ENCODE measurements at places on chromosomes 3 and 15.

DNA sequence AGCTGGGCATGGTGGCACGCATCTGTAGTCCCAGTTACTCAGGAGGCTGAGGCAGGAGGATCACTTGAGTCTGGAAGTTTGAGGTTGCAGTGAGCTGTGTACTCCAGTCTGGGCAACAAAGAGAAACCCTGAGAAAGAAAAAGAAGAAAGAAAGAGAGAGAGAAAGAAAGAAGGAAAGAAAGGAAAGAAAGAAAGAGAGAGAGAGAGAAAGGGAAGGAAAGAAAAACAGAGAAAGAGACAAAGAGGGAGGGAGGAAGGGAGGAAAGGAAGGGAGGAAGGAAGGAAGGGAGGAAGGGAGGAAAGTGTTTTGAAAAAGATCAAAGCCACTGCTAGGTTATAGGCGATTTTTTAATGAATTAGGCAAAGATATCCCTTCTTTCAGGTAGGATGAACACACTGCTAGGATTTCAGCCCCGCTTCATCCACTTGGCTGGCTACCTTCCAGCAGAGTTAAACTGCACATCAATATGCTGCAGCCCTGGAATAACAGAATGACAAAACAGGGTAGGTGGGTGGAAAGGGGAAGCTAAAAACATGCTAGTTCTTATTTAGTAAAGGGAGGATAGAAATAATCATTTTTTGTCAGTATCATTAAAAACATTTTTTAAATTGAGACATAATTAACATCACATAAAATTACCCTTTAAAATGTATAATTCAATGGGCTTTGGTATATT lies 12.8 kb upstream of the PPARG start:
- no peak for DNase-seq

GRCh38 chr3:126515066-126515706 lies 2.4 kb downstream of the UROC1 start:
- DNase-seq = no peak

GRCh38 chr15:101113114-101114005 lies 138.5 kb downstream of the CHSY1 start:
- DNase-seq = no peak

- DNase-seq = no peak
These were observed 3.2 kb downstream of the ZXDC start for GRCh38 chr3:126472277-126473006.

- no peak for DNase-seq
These were observed 93.9 kb downstream of the ABHD5 start for GRCh38 chr3:43784640-43785011.

DNA sequence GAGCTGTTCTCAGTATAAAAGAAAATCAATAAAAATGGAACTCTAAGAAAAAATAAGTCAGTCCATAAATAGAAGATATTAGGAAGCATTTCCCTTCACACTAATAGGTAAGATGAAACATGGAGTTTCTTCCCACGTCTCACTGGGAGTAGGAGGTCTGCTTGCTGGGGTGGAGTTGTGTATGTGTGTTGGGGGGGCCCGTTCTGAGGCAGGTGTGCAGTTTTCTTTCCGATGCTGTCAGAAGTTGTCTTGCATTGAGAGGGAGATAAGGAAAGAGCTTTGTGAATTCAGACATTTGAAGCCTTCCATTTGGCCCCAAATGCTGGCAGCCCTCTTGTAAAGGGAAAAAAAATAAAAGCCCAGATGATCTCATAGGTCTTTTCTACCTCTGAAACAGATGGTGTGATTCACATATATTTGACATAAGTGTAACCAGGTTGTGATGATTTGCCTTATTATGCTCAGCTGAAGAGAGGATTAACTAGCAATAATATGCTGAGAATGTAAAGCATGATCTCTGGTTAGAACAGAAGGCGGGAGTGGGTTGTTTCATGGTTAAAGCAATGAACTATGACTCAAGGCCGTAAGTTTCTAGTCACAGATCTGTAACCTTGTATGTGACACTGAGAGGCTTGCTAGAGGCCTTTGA lies 8.8 kb downstream of the RASGRP1 start:
- no peak for DNase-seq

- DNase-seq = no peak
These were observed 72.7 kb downstream of the NUP210 start for GRCh38 chr3:13347390-13347950.

- DNase-seq = no peak
These were observed 7.2 kb downstream of the PLXNB1 start for GRCh38 chr3:48422681-48423080.

DNA sequence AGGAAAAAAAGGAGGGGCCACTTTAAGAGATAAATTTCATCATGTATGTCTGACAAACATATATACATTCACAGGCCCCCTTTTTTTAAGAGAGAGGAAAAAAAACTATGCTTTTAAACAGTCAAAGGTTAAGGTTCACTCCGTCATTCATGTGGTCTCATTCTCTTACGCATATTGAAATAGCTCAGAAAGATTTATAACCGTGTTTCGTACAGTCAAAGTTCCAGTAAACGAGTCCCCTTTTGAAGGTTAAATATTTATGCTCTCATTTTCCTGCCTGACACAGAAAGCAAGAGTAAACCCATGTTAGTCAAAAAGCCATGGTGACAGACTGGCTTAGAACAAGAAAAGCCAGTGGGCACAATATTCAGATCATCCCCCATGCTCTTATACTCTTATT lies 248.0 kb upstream of the ARRDC4 start:
- no peak for DNase-seq

GRCh38 chr15:58771621-58772250 lies 634 bp downstream of the MINDY2 start:
- peak; percentile 11 for DNase-seq

- DNase-seq = no peak
These were observed 27.9 kb downstream of the AKAP13 start for GRCh38 chr15:85408270-85408746.

DNA sequence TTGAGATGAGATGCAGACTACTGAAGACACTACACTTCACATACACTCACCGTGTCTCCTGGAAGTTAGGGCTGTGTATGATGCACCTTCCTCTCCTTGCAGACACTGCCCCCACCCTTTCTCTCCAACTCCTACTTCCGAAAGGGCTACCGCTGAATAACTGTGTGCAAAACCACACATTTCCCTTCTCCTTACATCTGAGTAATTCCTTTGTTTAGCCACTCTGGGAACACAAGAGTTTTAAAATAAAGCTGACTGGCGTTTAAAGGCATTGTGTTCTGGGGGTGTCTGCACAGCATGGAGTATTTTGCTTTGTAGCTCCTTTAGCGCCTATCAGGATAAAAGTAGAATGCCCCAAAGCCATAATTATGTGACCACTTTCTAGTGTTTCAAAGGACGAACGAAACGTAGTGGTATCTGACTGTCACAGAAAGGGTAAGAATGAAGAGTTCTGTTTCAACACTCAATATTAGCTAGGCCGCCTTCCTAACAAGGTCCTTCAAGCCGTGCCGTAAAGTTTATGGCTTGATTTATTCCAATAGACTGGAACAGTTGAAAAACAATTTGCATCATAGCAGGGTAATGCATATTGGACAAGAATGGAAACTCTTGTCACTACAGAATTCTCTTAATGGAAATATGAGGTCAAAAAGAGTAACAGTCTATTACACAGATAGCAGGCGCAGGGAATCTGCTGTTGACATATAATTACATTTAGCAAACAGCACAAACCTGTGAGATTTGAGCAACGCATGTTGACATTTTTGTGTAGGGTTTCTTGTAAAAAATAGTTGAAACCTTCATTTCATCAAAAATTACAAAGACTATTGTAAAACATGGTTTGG lies 619.9 kb downstream of the FOXP1 start:
- DNase-seq = no peak

DNA sequence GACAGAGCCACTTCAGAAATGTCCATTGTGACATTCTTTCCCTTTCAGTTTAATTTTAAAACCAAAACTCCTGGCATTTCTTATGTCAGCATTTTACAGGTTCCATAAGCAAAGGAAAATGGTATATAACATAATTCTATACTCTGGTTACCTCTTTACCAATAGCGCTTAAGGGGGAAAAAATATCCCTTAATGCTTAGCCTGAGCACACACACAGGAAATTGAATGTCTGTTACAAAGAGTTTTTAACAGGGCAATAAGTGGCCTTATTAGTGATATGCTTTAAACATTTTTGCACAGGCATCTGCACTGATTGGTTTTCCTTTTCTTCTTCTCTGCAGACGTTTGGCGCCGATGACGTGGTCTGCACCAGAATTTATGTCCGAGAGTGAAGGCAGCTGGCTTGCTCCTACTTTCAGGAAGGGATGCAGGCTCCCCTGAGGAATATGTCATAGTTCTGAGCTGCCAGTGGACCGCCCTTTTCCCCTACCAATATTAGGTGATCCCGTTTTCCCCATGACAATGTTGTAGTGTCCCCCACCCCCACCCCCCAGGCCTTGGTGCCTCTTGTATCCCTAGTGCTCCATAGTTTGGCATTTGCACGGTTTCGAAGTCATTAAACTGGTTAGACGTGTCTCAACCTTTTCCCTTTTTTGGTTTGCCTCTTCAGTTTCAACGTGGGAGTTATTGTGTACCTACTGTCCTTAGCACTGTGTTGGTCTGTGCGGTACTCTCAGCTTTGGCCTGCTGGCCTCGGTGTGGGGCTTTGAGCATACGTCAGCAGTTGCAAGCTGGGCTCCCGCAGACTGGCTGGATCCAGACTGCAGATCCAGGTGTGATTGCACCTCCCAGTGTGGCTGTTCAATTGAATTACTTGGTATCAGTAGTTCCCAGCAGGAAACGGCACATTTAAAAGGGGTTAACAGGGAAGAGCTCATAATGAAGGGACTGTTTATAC lies 7.7 kb downstream of the CRABP1 start:
- no peak for DNase-seq

GRCh38 chr3:62246094-62246493 lies 127.3 kb downstream of the FEZF2 start:
- DNase-seq = no peak

GRCh38 chr3:152040319-152040718 lies 166.9 kb downstream of the SUCNR1 start:
- no peak for DNase-seq

- DNase-seq = no peak
These were observed 15.0 kb downstream of the TCF12 start for GRCh38 chr15:56933410-56933809.

DNA sequence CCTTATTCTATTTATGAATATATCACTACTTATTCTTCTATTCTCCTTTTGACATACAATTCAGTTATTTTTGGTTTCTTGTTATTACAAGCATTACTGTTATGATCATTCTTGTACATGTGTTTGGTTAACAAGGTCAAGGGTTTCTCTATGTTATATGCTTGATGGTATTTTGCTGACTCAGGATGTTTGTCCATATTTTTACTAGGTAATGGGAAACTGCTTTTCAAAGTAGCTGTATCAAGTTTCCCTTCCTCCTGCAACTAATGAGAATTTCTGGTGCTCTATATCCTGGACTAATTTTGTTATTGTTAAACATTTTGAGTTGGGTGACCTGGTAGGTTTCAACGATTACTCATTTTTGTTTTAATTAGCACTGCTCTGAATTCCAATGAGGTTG lies 841.0 kb downstream of the OTOL1 start:
- DNase-seq = no peak

- no peak for DNase-seq
These were observed 37.9 kb downstream of the MYO5C start for GRCh38 chr15:52257734-52258062.

- no peak for DNase-seq
These were observed 352.5 kb upstream of the DCBLD2 start for GRCh38 chr3:99253963-99254355.

- no peak for DNase-seq
These were observed 54.3 kb downstream of the RAB7A start for GRCh38 chr3:128780101-128780837.

DNA sequence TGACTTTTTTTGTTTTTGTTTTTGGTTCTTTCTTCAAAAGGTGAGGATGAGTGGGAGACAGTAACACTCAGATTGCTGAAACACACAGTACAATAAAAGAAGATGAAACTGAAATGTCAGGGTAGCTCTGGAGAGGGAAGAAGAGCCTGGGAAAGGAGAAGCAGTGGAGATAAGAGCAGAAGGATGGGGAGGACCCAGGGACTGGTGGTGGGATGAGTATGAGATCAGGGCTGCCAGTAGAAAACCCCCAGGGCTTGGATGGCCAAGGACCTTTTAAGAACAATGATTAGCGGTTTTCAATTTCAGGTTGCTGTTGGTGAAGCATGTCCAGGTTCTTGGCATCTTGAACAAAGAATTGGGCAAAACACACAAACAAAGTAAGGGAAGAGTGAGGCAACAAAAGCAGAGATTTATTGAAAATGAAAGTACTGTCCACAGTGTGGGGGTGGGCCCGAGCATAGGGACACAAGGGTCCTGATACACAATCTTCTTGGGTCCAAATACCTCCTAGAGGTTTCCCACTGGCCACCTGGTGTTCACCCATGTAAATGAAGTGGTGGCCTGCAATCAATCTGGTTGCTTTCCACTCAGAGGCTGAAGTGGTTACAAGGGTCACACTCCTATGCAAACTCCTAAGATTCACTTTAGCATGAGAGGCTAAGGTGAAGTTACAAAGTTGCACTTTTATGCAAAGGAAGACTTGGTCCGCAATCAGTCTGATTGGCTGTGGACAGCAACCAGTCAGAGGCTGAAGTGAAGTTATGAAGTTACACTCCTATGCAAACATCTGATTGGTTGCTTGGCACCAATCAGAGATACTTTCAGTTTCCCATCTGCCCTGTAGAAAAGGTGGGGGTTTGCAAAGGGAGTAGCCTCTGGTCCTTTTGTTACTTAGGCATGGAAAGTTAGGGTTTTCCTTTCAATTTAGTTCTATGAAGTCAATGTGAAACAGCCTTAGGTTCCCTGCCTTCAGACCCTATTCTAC lies 26.1 kb upstream of the MFSD1 start:
- DNase-seq = no peak

DNA sequence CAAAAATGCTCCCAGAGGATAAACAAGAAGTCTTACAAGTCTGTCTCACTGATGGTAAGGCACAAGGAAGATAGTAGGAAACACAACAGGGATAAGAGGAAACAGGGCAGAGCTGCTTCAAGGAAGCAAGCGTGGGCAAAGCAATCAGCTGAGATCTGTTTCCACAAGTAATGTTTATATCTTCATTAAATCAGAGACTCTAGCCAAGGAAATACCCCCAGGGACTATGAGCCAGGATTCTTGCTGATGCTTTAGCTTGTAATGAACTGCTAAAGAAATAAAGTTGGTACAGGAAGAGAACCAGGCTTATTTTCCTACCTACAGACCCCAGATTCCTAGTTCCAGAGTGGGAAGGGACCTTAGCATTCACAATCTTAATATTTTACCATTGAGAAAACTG lies 112.7 kb upstream of the C3orf80 start:
- no peak for DNase-seq

- DNase-seq = no peak
These were observed 19.8 kb downstream of the LARP6 start for GRCh38 chr15:70833861-70834765.

DNA sequence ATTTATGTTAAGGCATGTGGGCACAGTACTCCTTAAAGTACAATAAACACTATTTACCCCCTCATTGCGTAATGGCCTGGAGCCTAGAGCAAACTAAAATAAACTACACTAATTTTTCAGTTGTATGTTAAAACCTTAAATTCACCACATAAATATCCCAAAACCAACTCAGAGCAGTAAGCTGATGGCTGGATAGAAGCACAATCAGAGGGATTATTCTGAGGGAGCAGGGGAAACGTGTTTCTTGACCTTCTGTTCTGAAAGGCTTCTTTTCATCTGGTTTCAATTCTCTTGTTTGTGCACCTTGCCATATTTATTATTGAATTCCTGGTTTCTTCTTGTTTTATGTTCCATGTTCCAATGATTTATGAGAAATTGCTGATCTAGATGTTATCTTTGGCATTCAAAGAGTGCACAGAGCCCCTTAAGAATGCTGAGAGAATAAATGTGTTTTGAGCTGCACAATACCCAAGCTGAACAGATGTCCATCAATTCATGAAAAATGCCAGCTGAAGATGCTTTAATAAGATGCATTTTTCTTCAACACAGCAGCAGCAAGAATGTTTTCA lies 29.6 kb downstream of the RPL22L1 start:
- no peak for DNase-seq

- DNase-seq = no peak
These were observed 65.4 kb downstream of the KCNH8 start for GRCh38 chr3:19213603-19214220.
